T-cell (primary cell): ENCODE measurements at places on chromosomes 4 and X. TPM values are rescaled to one million over a fixed set of nuclear protein-coding genes. Genes with fewer than 3 reads are reported as not detected.

BMPR1B gene
- 0.09 TPM for total RNA-seq

GRCh38 chrX:136899221-136899620 is 18.7 kb upstream of the RBMX start:
- DNase-seq: no peak
- no peaks in the 10 kb centered on the region for H3K36me3 ChIP-seq
- no peak overlapping the region for H3K4me3 ChIP-seq
- H3K27me3 ChIP-seq: no peaks in the 10 kb centered on the region
- no peaks in the 10 kb centered on the region for H3K4me1 ChIP-seq

GRCh38 chr4:174154215-174154854 is 129.1 kb downstream of the FBXO8 start:
- H3K27me3 ChIP-seq: no peaks in the 10 kb centered on the region
- H3K4me3 ChIP-seq: no peak overlapping the region
- H3K4me1 ChIP-seq: no peaks in the 10 kb centered on the region
- no peak for DNase-seq
- no peaks in the 10 kb centered on the region for H3K36me3 ChIP-seq
- H3K27ac ChIP-seq: no peak overlapping the region

DNA sequence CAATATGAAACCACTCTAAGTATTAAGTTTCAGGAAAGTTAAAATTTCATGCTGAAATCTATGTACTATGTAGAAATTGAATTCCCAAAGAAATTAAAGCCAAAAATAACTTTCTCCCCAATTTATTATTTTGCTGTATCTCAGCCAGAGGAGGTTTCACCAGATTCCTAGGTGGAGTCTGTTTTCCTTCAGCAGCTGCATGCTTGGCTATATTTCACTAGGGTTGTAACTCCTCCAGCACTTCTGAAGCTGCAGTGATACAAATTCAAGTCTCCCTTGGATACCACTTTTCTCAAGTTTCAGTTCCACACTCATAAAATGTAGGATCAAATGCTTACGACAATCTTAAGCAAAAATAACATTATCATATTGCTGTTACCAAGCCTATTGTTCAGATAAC is 41.2 kb upstream of the ZC4H2 start:
- no peaks in the 10 kb centered on the region for H3K4me1 ChIP-seq
- no peaks in the 10 kb centered on the region for H3K27me3 ChIP-seq
- no peaks in the 10 kb centered on the region for H3K36me3 ChIP-seq

DNA sequence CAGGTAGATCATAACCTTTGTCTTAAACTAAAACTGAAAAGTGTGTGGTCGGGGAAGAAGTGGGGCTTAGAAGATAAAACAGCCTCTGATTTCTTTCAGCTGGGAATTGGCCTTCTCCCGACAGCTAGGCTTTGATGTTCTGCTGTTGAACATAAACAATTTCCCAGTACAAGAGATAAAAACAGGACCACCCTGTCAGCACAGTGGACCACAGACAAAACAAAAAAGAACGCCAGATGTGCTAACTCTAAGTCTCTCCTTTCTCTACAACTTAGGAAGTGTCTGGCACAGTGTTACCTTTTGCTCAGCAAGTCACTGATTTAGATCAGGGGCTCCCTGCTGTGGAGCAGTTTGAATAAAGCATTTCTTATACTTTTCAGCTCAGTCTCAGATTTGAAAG is 87.5 kb upstream of the UXT start:
- no peaks in the 10 kb centered on the region for H3K4me1 ChIP-seq
- H3K27ac ChIP-seq: no peak overlapping the region
- H3K4me3 ChIP-seq: no peak overlapping the region
- no peaks in the 10 kb centered on the region for H3K36me3 ChIP-seq
- no peak for DNase-seq
- H3K27me3 ChIP-seq: peaks cover 3% of the 10 kb centered on the region
